ENCODE measurements at places on chromosomes 16 and 17. TPM values are rescaled to one million over a fixed set of nuclear protein-coding genes. Genes with fewer than 3 reads are reported as not detected.
A peak's percentile ranks its signal among the peaks of the same experiment; 100 is the strongest.

DNA sequence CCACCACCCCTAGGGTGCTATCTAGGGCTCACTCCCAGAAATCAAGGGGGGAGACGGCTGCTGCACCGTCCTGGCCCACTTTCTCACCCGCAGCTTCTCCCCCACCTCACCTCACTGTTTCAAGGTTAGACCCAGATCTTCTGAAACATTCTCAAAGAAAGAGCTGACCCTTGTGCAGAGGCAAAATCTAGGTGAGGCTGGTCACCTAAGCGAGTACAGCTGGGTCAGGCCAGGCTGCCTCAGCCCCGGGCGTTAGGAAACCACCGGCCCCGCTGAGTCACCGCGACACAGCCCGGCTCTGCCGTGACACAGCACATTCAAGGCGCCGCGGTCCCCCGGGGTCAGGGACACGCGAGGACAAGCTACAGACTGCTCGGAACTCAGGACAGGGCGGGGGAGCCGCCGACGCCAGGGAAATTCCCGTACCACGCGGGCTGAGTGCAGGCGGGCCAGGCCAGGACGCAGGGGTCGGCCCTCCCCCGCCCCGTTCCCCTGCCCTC, 27.1 kb downstream of the GNPTG start:
- DNase-seq: peak; percentile 91

- DNase-seq: peak; percentile 8
Observed at GRCh38 chr17:83193336-83194185, 114.2 kb downstream of the METRNL start.

The CCDC78 gene
- total RNA-seq: 0.58 TPM

GRCh38 chr16:19515757-19516156, 6.1 kb downstream of the GDE1 start:
- DNase-seq: no peak

The PRCD gene
- 3.0 TPM for total RNA-seq
